RCC 7860 (cell line): ENCODE measurements at places on chromosomes 2 and 18.

GRCh38 chr2:21452678-21453077 is 328.9 kb downstream of the TDRD15 start:
- DNase-seq, result no peak

- DNase-seq, result no peak
Measured at GRCh38 chr2:98908931-98909316, 27.1 kb downstream of the CRACDL start.

GRCh38 chr2:44579115-44579836 is 217.5 kb downstream of the CAMKMT start:
- no peak for DNase-seq

DNA sequence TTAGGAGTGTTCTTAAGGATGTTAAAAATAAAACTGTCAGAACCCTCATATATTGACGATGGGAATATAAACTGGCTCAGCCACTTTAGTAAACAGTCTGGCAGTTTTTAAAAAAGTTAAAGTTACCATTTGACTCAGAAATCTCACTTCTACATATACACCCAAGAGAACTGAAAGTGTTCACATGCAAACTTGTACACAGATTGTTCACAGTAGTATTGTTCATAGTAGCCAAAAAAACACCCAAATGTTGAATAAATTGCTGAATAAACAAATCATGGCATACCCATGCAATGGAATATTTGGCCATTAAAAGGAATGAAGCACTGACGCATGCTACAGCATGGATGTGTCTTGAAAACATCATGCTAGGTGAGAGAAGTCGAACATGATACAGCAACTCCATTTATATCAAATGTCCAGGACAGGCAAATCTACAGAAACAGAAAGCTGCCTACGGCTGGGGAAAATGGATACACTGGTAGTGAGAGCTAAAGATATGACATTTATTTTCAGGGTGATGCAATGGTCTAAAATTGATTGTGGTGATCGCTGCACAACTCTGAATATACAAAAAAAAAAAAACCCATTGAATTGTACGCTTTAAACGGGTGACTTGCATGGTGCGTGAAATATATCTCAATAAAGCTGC is 10.1 kb downstream of the RPL31 start:
- DNase-seq, result no peak

DNA sequence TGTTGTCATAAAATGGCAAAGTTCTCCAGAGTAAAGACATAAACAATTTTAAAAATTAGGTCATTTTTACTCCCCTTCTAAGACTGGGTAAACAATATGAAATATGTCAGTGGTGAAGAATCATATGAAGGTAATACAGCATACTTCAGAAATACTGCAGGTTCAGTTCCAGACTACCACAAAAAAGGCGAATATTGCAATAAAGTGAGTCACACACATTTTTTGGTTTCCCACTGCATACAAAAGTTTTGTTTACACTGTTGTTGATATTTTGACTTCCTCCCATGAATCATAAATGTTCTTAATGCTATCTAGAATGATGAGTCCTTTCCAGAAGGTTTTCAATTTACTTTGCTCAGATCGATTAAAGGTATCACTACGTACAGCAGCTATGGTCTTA is 73.5 kb downstream of the SMC6 start:
- no peak for DNase-seq

DNA sequence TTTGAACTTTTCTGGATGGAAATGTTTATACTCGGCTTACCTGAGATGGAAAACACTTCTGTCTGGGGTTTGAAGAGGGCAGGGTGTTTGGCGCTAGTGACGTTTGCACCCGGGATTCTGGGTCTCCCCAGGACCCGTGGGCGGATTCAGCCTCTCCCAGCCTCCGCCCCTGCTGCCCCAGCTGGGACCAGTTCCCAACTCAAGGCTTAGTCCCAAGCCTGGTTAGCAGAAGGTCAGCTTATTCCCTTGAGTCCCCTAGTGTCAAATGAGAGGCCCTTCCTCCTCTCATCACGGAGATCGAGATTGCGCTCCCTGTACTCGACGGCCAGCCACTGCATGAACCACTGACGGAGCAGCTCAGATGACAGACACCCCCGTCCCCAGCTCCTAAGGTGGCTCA is 123.2 kb downstream of the RTP5 start:
- no peak for DNase-seq

DNA sequence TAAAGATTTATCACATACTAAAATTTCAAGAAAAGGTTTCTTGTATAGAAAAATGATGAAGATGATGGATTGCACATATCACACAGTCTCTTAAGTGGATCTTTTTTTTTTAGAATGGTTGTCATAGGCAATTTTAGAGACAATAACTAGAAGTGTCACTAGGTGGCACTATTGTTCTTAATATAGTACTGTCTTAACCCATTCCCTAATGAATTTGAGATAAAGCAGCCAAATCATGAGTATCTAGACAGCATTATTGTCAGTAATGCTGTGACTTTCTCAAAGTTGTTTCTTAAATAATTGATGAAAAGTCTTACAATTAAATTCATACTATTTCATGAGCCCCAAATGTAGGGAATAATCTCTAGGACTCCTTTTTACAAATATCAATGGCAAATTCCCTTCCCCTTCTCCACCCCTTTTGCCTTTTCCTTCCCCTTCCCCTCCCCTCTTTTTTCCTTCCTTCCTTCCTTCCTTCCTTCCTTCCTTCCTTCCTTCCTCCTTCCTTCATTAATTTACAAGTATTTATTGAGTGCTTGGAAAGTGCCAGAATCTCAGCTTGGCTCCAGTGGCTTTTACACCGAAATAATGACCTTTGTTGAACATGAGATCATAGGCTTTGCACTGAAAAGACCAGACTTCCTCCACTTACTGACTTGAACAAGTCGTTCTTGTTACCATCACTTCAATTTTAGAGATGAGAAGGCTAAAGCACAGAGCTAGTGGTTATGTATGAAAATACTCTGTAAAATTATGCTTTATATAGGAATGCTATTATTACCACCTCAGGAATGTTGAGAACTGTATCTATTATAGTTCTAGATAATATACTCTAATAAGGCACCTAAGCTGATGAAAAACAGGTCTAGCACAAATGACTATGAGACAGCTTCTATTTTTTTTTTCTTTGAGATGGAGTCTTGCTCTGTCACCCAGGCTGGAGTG is 19.8 kb downstream of the MYL12B start:
- DNase-seq, result peak; percentile 77

DNA sequence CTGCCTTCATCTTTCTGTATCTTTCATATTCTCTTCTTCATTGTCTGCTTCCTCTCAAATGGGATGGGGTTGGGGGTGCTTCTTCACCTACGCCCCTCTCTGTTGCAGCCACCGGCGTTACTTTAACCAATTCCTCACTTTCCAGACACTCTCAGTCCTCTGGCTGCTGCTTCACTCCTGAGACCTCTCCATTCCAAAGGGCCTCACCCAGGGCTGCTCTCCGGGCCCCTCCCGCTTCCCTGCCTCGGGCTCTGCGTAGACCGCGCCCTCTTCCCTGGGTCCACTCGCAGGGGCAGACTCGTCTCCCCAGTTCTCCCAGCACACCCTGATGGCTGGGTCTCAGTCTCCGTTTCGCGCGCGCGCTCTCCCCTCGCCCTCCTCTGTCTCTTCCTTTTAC is 926 bp downstream of the SERPINB8 start:
- no peak for DNase-seq

- DNase-seq, result no peak
Measured at GRCh38 chr2:55133467-55134315, 83.4 kb upstream of the RTN4 start.

DNA sequence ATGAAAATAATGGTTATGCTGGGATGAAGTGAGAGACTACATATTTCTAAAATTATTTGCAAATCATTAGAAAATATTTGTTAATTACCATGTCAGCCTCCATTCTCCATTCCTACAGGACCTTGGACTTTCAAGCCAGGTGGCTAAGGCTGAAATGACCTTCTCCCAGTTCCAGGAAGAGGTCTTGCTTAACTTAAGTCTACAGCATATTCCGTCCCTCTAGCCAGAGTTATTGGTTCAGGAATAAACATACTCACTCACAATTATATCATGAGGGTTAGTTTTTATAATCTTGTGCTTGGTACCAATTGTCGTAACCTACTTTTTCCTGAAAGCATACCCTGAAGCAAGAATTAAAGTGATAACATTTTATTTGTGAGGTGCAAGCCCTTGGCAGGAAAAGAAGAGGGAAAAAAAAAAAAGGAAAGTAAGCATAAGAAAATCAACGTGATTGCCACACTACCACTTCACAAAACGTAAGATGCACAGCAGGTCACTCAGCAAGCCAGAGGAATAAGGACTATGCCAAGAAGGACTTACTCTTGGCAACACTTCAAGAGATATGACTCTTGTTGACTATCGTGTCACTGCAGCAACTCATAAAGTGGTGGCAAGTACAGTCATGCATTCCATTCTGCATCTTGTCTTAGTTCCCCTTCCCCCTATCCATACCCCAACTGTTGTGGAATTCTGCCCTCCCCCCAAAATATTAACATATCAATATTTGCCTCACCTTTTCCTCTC is 479.1 kb downstream of the MBD2 start:
- DNase-seq, result peak; percentile 77

DNA sequence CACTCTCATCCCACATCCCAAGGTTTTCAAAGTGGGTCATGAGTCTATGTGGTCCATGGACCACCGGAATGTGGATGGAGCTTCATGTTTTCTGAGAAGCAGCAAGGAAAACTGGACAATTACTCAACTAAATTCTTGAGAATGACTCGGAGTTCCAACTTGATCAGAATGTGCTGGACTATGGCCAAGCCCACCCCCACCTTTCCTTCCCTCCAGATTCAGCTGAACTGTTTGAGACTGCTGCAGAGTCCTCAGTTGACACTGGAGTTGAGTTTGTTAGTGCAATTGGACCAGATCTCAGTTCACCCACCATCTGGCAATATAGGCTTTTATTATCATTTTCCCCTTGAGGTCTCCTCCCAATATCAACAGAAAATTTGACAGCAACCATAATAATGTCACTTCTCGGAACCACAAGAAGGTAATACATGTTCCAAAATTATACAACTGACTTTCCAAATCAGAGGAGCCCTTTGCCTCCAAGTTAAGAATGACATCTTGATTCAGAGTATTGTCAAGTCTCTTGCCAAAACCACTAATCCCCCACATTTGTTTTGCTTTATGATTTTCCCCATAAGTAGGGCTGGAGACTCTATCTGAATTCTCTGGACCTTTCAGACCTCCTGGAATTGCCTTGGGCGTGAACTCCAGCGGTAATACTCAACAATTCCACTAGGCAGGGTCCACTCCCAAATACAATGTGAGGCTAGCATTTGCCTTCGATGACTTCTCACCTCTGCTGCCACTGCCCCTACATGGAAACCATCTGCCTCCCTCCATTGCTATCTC is 8.8 kb downstream of the COL4A4 start:
- no peak for DNase-seq
